Left ventricle myocardium superior (tissue), 1 donor: ENCODE measurements at places on chromosomes 2 and 18.

GRCh38 chr2:25844089-25844488 is 34.2 kb downstream of the ASXL2 start:
- no peak for DNase-seq

GRCh38 chr18:5879479-5879882 is 15.8 kb downstream of the TMEM200C start:
- no peak for DNase-seq

- no peak for DNase-seq
Observed at GRCh38 chr2:137729305-137729704, 235.0 kb upstream of the HNMT start.

DNA sequence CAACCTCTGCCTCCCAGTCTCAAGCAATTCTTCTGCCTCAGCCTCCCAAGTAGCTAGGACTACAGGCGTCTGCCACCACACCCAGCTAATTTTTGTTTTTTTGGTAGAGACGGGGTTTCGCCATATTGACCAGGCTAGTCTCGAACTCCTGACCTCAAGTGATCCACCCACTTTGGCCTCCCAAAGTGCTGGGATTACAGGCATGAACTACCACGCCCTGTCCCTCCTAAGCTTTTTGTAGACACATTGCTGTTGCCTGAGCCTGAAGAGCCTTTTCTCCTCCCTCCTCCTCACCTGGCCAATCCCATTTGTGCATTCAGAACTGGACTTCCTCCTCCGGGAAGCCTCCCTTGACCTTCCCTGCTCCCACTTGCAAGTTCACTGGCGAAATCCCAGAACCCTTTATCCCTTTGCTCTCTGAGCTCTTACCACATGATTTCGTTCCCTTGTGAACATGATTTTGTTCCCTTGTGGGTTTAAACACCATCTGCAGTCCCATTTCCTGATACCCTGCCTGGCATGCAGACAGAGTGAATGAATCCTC is 2.6 kb downstream of the C2orf72 start:
- no peak for DNase-seq

DNA sequence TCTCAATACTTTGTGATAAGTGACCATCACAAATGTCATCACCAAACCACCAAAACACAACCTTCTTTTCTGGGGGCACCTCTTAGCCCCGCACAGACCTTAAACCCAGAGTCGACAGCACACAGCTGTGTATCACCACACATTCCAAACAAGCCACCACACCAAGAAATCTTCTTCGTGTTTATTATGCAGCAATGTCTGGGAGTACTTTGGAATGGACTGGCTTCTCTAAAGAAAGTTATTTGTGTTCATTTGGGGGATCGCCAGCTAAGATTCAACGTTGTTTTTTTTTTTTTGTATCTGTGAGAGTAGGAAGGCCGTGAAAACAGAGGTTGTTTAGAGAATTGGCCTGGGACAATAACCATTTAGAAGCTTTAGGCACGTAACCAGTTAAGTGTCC is 1.1 kb upstream of the MTA3 start:
- no peak for DNase-seq
